HFF-Myc (cell line): ENCODE measurements at places on chromosomes 11 and 22.

- no peak for DNase-seq
Observed at GRCh38 chr11:72351836-72352235, 82.5 kb downstream of the CLPB start.

GRCh38 chr11:7268758-7269157 lies 17.1 kb downstream of the SYT9 start:
- no peak for DNase-seq

GRCh38 chr22:23684561-23685031 lies 6.2 kb upstream of the RGL4 start:
- no peak for DNase-seq

GRCh38 chr11:119684361-119685110 lies 44.5 kb downstream of the NECTIN1 start:
- DNase-seq = peak; percentile 71

- DNase-seq = peak; percentile 38
Observed at GRCh38 chr11:130037058-130037457, 32.6 kb upstream of the APLP2 start.

GRCh38 chr11:121961321-121961801 lies 154.7 kb downstream of the BLID start:
- no peak for DNase-seq

DNA sequence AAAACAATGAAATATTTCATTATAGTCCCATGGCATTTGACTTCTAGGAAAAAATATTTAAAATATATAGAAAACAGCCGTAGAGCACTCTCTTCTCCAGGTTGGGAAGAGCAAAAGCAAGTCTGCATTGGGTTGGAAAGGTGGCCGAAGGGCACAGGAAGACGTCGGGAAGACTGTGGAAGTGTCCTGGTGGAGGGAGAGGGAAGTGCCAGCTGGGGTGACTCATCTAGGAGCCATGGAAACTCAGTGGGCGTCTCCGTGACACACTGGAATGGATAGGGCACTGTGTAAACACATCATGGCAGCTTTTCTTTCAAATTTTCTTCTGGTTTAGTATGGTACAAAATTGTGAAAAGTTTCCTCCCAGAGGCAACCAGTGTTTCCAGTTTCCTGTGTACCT lies 12.7 kb downstream of the GTPBP1 start:
- peak; percentile 75 for DNase-seq

GRCh38 chr11:124075841-124076651 lies 34.9 kb upstream of the OR10G7 start:
- no peak for DNase-seq

- DNase-seq = peak; percentile 72
Observed at GRCh38 chr11:87173185-87174039, 135.7 kb downstream of the TMEM135 start.

DNA sequence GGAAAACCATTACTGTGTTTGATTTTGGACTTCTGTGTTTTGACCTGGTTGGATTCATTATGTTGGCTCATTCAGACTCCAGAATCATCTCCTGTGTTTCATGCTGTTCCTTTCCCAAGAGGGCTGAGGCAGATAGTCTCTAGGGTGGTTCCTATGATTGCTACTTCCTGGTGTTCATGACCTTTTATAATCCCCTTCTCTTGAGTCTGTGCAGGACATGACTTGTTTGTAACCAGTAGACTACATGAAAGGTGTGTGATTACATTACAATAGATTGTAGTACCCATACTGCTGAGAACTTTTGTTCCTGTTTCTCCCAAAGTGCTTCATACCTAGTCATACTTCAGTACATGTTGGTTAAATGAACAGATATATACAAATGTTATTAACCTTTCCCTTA lies 700.6 kb downstream of the METTL15 start:
- DNase-seq = no peak

DNA sequence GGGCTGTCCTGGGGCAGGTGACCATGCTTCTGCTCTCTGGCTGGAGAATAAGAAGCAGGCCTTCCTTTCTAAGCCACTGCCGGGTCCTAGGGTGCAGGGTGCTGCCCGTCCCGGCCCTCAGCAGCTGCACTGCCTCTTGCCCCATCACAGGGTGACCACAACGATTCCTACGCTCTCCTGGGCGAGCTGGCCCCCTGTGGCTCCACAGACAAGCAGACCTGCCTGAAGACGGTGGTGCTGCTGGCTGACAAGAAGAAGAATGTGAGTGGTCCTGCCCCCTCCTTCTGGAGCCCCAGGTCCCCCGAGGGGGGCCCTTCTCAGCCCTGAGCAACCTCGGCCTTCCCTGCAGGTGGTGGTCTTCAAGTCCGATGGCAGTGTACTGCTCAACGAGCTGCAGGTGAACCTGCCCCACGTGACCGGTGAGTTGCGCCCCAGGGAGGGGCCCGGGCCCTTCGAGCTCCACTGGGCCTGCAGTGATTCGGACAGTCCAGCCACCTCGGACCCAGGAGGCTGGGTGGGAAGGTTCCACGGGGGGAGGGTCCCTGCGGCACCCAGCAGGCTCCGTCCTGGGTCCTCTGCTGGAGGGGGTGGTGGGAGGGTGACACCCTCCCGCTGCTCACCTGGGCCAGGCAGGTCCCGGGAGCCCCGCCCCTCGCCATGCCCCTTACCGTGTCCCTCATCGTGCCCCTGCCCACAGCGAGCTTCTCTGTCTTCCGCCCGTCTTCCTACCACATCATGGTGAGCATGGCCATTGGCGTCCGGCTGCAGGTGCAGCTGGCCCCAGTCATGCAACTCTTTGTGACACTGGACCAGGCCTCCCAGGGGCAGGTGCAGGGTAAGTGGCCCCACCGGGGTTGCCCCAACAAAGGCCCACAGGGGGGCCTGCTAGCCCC lies 8.3 kb downstream of the MUC2 start:
- no peak for DNase-seq

DNA sequence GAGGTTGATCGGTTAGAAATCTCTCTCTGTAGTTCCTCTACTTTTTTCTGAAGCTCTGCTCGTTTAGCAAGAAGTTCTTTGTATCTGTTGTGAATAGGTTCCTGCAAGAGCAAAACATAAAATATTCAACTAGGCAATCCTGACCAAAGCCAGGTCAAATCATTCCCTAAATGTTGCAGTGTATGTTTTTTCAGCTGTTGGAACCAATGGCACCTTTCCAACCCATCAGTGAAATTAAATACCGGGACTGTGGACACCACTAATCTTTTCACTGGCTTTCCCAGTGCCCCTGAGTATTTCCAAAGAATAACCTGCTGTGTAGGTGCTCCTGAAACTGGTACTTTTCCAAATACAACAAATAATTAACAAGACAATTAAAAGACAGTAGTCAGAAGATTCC lies 45.1 kb downstream of the CEP57 start:
- DNase-seq = no peak

GRCh38 chr22:23256986-23257888 lies 76.9 kb downstream of the BCR start:
- peak; percentile 46 for DNase-seq

- no peak for DNase-seq
Observed at GRCh38 chr11:34552270-34552669, 38.7 kb upstream of the ELF5 start.

DNA sequence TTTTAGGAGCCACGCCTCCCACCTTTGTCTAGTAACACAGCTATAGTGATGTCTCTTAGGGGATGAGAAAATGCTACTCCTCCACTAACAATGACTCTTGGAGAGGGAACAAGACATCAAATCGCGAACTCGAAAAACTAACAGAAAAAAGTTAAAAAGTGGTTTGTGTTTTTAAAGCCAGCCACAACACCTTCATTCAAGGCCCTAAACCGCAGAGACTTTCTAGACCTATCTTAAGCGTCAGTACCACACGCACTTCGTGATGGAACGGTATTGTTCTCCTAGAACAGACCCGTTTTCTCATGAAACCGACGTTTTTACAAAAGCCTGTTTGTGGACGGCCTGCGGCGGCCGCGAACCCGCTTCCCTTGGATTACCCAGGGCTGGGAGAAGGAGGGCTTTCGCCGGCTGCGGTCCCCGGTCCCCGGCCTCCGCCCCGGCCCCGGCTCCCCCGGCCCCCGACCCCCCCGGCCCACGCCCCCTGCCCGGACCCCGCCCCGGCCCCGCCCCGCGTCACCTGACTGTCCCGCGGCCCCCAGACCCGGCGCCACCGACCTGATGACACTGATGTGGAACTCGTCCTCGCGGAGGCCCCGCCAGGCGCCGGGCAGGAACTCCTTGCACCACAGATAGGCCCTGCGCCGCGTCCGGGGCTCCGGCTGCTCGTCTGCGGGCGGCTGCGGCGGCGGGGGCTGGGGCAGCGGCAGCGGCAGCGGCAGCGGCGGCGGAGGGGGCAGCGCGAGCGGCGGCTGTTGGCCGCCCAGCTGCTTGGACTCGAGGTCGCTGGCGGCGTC lies 718 bp downstream of the CHKA start:
- DNase-seq = no peak

DNA sequence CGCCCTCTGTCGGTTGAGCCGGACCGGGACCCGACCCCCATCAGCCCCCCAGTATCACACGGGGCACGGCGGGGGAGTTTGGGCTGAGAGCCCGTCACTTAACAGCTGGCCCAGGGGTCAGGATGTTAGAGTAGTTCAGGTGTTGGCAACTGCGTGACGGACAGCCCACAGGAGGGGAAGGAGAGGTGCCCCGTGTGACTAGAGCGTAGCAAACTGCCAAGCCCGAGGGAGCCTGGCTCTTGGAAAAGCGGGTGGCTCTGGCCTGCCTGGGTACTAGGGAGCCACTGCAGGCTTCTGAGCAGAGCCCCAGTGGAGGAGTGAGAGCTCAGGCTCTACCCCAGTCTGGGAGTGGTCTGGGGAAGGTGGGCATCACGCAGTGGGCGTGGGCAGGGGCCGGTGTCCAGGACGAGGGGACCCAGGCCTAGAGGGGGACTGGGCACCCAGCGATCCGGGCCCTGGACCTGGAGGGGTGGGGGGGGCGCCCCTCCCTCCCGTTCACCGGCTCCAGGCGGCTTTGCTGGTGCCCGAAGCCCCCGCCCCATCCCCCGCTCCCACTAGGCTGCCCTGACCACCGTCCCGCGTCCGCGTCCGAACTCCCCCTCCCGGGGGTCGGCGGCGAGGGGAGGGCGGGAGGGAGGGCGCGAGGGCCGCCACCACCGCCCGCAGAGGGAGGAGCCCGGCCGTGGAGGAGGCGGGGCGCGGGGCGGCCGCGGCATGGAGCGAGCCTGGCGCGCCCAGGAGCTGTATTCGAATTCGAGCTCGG lies 24.4 kb downstream of the SHANK3 start:
- DNase-seq = no peak

GRCh38 chr11:85771568-85771967 lies 39.4 kb downstream of the SYTL2 start:
- DNase-seq = no peak

GRCh38 chr11:43802509-43802908 lies 78.1 kb upstream of the ALKBH3 start:
- DNase-seq = no peak

GRCh38 chr11:126331286-126331685 lies 24.2 kb upstream of the ST3GAL4 start:
- DNase-seq = no peak

- DNase-seq = no peak
Observed at GRCh38 chr11:49221112-49221511, 12.7 kb upstream of the FOLH1 start.

- peak; percentile 66 for DNase-seq
Observed at GRCh38 chr11:88480223-88480622, 142.7 kb upstream of the CTSC start.

DNA sequence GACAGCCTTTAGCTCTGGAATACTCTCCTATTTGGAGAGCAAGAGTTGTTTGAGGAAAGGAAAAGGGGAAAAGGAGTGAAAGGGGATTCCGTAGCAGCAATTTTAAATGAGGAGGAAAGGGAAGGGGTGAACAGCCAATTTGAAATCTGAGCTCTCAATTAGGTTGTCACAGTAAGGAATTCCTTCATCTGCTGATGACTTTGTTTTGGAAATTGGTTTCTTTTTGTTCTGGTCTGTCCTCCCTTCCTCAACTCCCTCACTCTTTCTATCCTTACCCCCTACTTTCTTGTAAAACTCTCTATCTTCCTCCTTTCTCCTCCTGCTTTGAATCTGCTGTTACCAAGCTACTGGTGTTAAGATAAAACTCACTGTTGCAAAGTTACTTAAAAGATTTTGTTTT lies 1155.6 kb downstream of the DLG2 start:
- no peak for DNase-seq

GRCh38 chr22:46240506-46240905 lies 9.6 kb downstream of the CDPF1 start:
- no peak for DNase-seq
